ENCODE measurements at places on chromosomes 4 and X.

- no peak for DNase-seq
Observed at GRCh38 chrX:79604364-79604763, 237.2 kb upstream of the ITM2A start.

DNA sequence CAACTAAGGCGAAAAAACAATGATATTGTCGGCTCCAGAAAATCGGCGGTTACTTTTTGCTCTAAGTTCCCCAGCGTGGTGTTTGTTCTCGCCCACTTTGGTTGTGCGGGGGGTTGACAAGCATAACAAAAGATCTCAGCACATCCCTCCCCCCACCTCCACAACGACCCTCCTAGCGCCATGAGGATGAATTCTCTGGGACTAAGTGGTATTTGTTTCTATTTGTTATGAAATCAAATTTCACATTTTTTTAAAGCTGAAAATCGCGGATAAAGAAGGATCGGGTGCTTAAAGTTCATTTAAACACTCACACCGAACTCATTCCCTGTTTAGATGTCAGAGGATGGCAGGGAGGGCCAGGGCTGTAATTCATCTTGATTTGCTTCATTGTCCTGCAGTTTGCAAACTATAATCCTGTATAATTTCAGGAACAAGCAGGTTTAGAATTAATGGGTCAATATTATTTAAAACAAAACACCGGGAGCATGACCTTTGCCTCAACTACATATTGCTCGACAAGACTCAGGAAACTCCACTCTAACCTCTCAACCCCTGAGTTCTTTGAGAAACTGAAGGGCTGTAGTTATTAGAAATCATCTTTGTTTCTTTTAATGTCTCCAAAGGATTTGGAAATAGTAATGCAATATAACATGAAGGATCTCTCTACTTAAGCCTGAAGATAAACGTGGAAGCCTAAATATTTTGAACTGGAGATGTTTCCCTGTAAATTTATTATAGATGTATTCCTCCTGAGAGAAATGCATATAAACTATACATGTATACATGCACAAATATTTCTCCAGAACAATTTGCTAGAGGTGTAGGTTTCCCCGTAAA, 6.4 kb downstream of the PITX2 start:
- DNase-seq: no peak

DNA sequence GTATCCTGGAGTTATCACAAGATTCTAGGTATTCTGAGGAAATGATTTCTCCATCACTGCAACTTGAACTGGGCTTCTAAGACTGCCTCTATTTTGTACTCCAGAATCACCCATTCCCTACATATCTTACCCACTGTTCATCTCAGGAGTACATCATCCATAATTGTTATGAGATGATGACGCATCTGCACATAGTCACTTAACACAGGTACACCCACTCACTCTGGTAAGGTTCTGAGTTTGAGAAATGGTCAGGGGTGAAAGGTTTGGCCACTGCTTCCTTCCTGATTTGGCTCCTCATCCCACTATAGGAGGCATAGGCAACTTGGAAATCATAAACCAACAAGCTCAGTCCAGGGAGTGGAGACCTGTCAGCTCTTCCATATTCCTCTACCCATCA, 143.9 kb downstream of the GLRA2 start:
- no peak for DNase-seq

GRCh38 chr4:122065915-122066314, 86.2 kb upstream of the BLTP1 start:
- no peak for DNase-seq

DNA sequence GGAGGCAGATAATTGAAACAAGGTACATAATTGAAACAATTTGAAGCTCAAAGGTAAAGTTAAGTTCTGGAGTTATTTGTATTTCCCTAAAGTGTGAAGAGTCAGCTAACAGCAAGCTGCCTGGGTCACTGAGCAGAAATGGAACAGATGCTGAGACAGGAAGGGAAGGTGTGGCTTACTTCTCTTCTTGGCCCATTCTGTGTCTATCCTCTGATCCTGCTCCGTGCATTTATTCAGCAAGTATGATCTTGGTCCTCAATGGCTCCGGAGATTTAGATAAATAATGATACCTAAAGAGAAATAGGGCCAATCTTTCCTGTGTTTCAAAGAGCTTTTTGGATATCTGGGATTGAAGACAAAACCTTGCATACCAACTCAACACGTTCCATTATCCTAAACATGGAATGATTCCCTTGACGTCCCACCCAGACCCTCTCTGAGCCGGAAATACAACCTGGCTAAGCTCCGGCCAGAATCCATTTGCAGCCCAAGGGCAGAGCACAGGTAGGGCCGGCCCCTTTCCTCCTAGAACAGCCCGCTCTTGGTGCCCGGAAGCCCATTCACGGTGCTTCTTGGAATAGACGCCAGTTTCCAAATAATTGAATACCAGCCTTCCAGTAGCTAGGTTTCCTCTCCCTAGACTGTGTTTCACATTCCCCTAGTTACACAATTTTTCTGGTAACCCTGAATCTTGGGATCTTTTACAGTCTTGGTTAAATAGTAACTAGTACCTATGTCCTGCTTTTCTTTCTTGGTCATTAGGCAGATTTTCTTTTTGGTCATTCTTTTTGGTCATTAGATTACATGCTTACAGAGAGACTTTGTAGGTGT, 211.0 kb downstream of the NWD2 start:
- DNase-seq: no peak

DNA sequence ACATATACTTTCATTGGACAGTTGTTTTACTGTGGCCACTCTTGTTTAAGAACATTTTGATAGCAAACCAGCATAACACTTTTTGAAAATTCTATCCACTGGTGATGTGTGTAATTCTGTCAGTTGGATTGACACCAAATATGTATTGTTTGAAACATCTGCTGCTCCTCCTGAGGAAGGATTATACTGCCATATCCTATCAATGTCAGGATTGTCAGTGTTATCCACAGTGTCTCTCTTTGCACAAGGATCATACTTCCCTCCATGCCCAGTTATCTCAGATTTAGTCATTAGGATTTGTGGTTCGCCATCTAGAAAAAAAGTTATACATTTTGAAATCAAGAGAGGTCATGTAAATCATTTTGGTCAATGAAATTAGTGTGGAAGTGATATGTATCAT, 1859.6 kb downstream of the C4orf33 start:
- DNase-seq: no peak

DNA sequence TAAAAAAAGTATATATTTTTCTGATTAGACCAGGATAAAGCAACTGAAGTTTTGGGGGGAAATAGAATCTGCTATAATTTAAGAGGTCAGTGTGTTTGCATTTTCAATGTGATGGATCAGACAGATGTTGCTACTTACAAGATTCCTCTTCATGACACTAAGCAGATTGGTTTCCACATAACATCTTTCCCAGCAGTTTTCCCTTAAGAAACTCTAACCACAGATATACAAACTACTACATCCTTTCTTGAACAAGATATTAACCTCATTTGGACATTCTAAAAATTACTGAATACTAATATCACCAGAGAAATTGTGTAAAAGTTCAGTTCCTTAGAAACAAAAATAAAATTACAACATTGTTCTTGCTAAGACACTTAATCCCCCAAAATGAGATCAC, 106.7 kb upstream of the GUCY1A1 start:
- DNase-seq: no peak

DNA sequence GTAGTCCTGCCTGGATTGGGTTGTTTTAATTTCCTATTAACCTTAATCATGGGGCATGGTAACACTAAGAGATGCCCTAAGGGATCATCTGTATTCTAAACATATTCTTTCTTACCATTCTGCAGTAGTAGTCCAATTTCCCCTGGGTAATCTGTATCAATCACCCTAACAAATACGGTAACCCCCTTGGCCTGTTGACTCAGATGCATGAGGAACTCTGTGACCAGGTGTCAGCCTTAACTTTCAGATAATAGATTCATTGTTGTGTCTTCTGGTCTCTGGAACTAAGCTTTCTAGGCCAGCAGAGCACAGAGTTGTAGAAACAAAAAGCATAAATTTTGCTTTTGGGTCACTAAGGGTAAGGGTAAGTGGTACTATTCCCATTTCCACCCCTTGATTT, 13.1 kb upstream of the BANK1 start:
- DNase-seq: no peak

GRCh38 chr4:87500092-87500462, 29.1 kb downstream of the SPARCL1 start:
- DNase-seq: no peak

DNA sequence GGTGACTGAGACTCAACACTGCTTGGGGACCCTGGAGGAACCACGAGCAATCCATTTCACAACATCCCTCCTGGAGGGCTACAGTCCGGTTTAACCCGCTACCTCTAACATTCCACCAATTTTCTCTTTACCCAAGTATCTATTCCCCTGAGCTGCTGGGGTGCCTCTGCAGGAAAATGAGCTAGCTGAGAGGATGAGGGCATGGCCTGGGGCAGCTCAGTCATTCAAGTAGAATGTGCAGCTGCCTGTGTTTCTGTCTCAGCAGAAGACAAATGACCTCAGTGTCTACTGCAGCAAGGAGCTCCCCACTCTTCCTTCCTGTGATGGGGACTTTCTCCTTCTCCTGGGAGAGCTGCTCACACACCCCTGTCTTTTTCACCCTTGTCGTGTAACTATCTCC, 120.8 kb downstream of the ZNF518B start:
- no peak for DNase-seq

GRCh38 chr4:147096667-147097604, 151.3 kb upstream of the TTC29 start:
- no peak for DNase-seq

GRCh38 chrX:118807151-118808017, 16.2 kb upstream of the ZCCHC12 start:
- peak; percentile 52 for DNase-seq

- DNase-seq: no peak
Observed at GRCh38 chr4:2732526-2732925, 23.6 kb downstream of the TNIP2 start.

GRCh38 chr4:169188204-169188603, 82.6 kb downstream of the SH3RF1 start:
- no peak for DNase-seq

GRCh38 chrX:66756717-66757116, 117.8 kb upstream of the EDA2R start:
- DNase-seq: no peak

- peak; percentile 70 for DNase-seq
Observed at GRCh38 chr4:88012647-88013046, 5.2 kb downstream of the PKD2 start.

GRCh38 chr4:74038425-74039314, at the start of gene CXCL3:
Gene CXCL3 (minus strand): TSS chr4:74038689. CDS start chr4:74038611, 78 bp downstream.
- no peak for DNase-seq

GRCh38 chrX:136032370-136032769, 47.1 kb downstream of the SLC9A6 start:
- peak; percentile 30 for DNase-seq

DNA sequence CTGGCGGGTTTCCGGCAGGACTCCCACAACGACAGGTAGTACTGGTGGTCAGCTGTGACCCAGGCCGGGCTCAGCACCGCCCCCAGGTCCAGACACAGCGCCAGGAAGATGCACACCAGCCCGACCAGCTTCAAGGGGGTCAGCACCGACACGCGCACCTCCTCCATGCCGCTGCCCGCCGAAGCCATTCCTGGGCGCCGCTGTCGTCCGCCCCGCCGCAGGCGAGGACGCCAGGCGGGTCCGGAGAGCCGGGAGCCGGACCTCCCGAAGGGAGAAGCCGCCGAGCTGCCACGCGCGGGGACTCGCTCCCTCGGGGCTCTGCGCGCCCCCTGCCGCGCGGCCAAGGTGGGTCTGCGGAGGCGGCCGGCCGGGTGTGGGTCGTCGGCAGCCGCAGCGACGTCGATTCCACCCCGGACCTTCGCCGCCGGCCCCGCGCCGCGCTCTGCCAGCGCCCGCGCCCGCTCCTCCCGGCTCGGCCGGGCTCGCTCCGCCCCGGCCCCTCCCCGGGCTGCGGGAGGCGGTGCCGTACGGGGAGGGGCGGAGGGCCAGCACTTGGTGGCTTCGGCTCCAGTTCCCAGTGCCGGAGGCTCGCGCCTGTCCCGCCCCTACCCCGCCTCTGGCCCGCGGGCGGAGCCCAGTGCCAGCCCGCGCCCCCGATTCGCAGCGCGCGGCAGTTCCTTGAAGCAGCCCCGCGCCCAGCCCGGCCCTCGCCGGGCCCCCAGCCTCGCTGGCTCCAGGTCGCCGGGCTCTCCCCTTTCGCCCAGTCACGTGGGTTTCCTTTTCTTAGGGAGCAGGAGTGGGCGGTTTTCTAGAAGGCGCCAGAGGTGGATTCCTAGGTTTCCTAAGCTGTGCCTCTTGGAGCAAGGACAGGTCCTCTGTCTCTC, at the start of gene TMEM47:
TSS of gene TMEM47 (minus strand) at position 444 of the 884 bp plus-strand sequence. CDS start at position 188, 256 bp downstream.
- peak; percentile 35 for DNase-seq

DNA sequence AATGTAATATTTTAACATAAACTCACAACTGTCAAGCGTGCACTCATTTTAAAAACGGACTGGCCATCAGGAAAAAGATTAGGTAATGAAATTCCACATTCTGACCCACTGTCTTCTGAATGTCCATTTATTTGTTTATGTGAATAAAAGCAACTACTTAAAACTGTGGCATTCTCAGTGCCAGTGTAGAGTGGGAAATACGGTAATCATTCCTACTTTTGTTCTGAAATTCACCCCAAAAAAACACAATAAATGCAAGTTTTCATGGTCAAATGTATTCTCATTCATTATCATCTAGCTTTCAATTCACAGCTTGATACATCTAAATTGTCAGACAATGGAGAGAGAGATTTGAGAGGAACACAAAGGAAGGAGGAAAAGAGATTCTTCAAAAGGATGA, 260.9 kb downstream of the DCHS2 start:
- DNase-seq: no peak

GRCh38 chrX:20968996-20969395, 405.2 kb upstream of the CNKSR2 start:
- DNase-seq: peak; percentile 32

DNA sequence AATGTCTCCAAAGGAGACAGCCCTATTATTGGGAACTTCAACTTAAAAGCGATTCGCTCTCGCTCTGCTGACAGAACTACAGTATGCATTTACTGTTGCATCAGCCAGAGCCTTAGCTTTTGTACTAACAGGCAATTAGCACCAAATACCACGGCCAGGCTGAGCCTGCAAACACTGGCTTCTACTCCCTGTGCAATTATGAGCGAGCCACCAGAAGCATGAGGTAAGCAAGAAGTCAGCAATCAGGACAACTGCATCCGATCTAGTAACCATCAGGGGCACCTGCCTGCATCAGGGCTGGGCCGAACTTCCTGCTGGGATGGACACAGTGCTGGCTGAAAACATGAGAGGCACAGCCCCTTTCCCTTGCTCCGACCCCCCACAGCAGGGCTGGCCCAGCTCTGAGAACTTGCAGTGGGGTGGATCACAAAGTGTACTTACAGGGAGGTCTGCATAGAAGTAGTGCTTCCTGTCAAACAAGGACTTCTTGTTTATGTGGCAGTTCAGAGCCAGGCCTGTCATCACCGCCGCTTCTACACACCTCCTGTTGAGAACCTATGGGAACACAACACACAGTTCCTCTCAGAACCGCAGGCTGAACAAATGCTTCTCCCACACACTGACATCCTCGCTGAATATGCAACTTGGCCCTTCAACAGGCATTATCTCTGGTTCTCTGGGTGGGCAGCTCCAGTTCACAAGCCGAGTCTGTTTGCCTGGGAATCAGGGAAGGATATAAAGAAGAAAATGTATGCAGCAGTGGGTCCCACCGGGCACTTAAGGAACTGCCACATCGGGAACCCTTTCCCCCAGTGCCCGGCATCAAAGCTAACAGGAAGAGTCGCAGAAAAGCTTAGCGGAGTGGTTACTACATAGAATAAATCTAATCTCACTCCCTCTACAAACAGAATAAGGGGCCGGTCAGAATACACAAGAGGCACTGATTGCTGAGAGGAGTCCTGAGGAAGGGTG, 41.5 kb downstream of the GATB start:
- no peak for DNase-seq

- DNase-seq: no peak
Observed at GRCh38 chr4:161991811-161992210, 172.0 kb downstream of the FSTL5 start.
